ENCODE measurements at places on chromosomes 11 and 22.

GRCh38 chr11:14942745-14943144 is 29.4 kb downstream of the CALCA start:
- DNase-seq: no peak
- no peaks in the 10 kb centered on the region for H3K36me3 ChIP-seq
- no peak overlapping the region for H3K4me3 ChIP-seq
- no peaks in the 10 kb centered on the region for H3K27me3 ChIP-seq
- no peaks in the 10 kb centered on the region for H3K4me1 ChIP-seq

GRCh38 chr22:37518509-37519267 is 527 bp downstream of the CARD10 start:
- H3K36me3 ChIP-seq: no peaks in the 10 kb centered on the region
- H3K4me1 ChIP-seq: peaks cover 24% of the 10 kb centered on the region
- peak overlapping the region; percentile 61 for H3K4me3 ChIP-seq
- no peak for DNase-seq
- peak overlapping the region; percentile 78 for H3K27ac ChIP-seq

DNA sequence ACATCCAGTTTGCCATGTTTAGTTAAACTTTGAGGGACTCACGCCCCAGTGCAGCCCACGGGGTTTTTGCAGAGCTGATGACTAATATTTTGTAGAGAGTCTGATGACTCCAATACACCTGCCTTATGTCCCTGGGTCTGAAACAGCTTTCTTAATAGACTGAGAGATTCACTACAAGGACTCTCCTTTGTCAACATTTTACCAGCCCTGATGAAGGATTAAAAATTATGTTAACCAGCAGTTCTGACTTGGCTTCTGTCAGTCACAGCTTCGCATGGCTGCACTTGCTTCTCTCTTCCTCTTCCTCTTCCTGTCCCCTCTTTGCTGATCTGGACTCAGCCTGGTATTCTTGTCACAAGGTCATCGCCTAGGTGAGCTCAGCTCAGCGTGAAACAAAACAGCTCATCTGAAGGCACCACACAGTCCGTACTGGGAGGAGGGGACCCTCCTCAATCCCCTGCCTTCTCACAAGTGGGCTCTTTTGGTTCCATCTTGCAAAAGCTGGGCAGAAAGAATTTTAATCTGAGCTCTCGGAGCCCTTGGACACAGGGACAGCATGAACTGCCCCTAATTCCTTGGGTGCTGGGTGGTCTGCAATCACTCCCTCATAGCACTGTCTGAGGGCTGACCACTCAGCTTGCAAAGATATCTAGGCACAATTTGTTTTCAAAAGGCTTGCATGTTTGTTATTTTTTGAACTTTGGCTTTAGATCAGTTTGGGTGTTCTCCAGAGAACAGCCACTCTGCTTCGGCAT is 38.1 kb upstream of the POU2AF1 start:
- H3K4me3 ChIP-seq: no peak overlapping the region
- H3K36me3 ChIP-seq: no peaks in the 10 kb centered on the region
- no peak for DNase-seq

- peaks cover 11% of the 10 kb centered on the region for H3K36me3 ChIP-seq
- peak overlapping the region; percentile 96 for H3K27ac ChIP-seq
- peaks cover 83% of the 10 kb centered on the region for H3K4me1 ChIP-seq
- DNase-seq: no peak
Observed at GRCh38 chr22:49962751-49963646, 2.4 kb downstream of the PIM3 start.
